ENCODE measurements at places on chromosomes 1 and 21.

- no peak for DNase-seq
These were observed 115.3 kb downstream of the NTPCR start for GRCh38 chr1:233065685-233066084.

DNA sequence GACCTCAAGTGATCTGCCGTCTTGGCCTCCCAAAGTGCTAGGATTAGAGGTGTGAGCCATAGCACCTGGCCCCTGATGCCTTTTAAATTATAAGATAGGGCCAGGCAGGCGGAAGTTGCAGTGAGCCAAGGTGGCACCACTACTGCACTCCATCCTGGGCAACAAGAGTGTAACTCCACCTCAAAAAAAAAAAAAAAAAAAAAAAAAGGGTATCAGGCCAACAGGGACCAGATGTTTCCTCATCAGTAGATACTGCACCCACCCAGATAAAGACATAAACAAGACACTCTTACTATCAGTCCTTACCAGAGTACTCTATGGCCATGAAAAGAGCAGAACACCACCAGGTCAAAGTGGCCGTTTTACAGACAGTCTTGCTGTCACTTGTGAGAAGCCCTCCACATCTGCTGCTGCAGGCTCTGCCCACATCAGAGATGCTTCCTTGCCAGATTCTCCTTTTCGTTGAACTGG is 3.3 kb downstream of the C21orf58 start:
- DNase-seq = no peak

- no peak for DNase-seq
These were observed 210.0 kb downstream of the GABPA start for GRCh38 chr21:25944672-25945213.

- DNase-seq = no peak
These were observed 26.7 kb upstream of the A3GALT2 start for GRCh38 chr1:33347650-33347992.

DNA sequence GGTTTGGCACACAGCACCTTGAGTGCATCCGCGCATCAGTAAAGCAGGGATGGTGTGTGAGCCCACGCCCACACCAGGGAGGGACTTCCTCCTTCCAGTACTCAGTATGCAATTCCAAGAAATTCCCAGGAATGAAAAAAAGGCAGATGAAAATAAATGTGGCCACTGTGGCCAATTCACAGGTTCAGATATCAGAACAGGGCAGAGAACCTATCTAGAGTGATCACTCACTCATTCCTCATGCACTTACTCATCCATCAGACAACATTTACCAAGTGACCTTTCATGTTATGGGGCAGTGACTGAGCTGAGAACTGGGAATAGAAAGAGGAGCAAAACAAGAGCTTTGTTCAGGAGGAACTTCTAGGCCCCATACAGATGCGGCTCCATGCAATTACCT is 113.7 kb downstream of the ZSCAN20 start:
- peak; percentile 38 for DNase-seq

GRCh38 chr1:111199881-111200801 is at the start of gene DENND2D:
Gene DENND2D (minus strand): TSS chr1:111200646. CDS start chr1:111200459, 187 bp downstream.
- peak; percentile 46 for DNase-seq

GRCh38 chr1:248814351-248814750 is 11.4 kb downstream of the SH3BP5L start:
- DNase-seq = no peak

- no peak for DNase-seq
These were observed 369.1 kb upstream of the ADGRL2 start for GRCh38 chr1:81431624-81432000.

DNA sequence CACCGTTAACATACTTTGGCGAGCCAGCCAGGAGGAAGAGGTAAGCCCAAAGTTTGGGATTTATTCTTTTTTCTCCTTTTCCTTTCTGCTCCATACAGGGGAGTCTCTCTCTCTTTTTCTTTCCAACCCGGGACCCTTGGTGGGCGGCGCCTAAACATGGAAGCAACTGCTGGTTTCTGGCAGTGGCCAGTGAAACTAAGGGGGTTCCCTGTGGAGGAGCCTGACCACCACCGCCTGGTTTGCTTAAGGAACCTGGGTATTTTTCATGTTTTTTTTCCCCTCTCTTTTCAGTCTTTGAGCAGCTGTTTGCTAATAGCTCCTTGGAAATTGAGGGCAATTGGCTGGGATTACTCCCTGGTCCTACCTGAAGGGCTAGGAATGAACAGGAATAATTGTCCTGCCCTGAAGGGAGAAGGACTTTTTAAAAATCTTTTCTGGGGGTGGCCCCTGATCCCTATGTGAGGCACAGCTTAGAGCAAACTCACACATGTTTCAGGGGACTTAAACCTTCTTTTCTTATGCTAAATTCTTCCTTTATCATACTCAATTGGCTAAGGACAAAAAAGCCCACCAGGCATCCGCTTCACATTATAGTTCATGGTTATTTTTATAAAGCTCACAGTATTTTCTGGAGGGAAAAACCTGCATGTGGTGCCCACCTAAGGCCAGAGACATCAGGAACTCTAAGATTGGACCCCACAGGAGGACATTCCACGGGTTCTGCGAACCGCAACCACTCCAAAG is 61.3 kb upstream of the PLD5 start:
- DNase-seq = no peak

GRCh38 chr1:76669131-76669530 is 198.1 kb upstream of the ST6GALNAC5 start:
- DNase-seq = no peak

- DNase-seq = no peak
These were observed 2.0 kb downstream of the QSOX1 start for GRCh38 chr1:180156631-180157091.

DNA sequence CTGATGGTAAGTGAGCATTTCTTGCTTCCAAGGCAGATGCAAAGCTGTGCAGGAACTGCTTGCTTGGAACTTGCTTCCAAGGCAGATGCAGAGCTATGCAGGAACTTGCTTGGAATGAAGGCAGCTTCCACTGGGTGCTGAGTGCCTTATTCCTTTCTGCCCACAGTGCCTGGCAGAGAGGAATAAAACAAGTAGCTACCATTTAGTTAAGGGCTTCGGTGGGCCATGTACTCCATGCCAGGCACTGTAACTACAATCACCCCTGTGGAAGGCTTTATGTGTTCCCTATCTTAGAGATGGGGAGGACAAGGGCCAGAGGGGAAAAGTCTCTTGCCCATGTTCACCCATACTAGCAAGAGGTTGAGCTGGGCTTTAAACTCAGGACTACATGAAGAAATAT is 8.3 kb downstream of the MROH7 start:
- no peak for DNase-seq

DNA sequence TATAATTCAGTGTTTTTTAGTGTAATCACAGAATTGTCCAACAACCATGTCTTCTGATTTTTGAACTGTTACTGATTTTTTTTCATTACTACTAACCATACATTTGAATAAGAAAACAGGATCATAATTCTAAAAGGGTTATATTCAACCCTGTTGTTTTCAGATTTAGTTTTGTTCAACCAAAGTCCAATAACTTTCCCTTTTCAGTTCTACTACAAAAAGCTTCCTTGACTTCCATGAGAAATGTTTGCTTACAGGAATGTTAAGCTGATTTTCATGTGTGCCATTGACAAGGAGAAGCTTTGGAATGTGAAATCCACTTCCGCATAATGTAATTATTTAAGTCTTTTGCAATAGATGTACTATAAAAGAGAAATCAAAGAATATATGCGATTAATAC is 72.0 kb upstream of the ZNF326 start:
- no peak for DNase-seq

DNA sequence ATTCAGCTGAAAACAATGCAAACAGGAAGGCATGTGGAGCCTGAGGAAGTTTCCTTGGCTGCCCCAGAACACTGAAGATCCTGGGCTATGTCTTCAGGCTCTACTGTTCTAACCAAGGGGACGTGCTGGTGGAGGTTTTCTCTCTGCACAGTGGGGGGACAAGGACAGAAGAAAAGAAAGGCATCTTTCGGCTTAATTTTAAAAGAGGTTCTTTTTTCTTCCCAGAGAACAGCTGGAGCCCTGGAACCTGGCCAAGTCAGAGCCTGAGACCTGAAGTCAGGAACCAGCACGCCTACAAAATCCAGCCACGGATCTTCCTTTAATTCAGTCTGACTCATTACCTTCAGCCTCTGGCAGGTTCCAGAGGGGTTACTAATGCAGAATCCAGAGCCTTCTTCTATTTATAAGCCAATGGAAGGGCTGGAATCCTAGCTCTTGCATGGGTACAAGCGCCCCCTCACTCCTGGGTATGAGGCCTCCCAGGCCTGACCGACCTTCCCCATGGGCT is 19.8 kb downstream of the CTNNBIP1 start:
- peak; percentile 93 for DNase-seq

DNA sequence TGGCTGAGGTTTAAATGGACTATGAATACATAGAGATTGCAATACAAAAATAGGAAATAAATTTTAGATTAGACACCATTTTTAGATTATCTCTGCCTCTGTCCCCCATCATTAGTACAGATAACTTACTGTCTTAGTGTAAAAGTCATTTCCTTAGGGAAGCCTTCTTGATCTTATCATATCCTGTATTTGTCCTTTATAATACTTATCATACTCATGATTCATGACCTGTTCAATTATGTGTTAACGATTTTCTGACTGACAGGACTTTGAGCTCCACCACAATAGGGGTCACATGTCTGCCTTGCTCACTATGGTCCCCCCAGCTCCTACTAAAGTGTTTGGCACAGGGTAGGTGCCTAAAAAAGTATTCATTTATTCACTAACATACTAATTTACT is 14.6 kb downstream of the TEX38 start:
- no peak for DNase-seq

GRCh38 chr1:38133304-38133703 is 86.7 kb upstream of the POU3F1 start:
- no peak for DNase-seq

DNA sequence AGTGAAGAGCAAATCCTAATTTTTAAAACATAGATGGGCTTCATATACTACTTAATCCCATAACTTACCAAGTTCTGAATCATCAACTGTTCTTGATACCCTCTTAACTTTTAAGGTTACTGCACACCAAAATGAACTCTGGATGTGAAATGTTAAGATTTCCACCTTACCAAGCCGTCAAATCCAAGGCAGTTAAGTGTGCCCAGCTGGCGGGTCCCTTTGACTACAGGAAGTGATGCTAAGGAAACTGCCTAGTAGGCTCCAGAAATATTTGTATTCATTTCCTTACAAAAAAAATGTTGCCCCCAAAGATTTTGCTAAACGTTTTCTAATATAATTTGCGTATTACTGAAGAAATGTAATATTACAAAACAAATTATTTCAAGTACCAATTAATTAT is 10.7 kb downstream of the NRIP1 start:
- DNase-seq = no peak

GRCh38 chr1:165420655-165421054 is 24.3 kb downstream of the RXRG start:
- no peak for DNase-seq

- DNase-seq = peak; percentile 63
These were observed 4.5 kb downstream of the PARP1 start for GRCh38 chr1:226403201-226404034.

DNA sequence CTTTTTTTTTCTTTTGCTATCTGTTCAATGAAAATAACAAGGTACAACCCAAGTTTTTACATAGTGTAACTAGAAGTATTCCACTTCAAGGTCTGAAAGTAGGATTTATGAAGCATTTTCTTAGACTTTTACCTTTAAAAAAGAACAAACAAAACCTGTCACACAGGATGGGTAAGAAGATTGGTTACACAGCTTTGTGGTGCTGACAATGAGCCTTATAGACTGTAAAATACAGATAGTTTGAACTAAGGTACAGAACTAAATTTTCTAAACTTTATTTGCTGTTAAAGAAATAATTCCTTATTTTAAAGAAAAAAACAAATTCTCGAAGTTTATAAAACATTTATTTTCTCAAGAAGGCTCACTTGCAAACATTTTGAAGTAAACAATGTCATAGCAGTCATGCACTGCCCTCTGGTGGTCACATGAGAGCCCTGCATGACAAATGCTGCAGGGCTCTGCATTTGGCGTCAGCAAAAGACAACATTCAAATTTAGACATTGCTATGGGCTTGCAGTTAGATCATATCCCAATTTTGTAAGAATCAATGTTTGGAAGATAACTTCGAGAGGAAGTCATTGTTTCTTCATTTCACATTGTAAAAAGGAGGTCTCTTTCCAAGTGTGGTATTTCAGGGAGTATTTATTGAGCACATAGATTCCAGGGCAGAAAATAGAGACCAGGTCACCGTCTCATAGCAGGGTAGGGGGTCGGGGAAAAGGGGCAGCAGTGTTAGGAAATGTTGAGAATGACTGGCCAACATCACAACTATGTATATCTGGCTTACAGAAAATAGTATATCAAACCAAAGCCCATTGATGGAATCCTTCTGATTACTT is 115.3 kb upstream of the FMN2 start:
- DNase-seq = peak; percentile 71

DNA sequence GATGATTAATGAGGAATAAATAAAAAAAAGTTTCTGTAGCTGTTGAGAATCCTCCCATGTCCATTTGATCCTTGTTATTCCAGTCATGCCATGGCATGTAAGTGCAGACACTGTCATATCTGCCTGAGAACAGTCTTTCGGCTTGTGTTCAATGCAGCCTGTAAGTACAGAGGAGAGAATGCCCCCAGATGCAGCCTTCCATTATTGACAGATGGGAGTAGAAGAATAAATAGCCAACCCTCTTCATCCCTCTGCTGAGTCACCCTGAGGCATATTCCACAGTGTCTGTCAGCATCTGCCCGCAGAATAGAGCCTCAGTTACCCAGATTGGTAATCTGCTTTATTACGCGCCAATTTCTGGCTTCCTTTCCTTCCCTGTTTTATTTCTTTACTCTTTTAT is 139.4 kb downstream of the LRRC7 start:
- no peak for DNase-seq

GRCh38 chr1:102099916-102100315 is 103.2 kb upstream of the OLFM3 start:
- DNase-seq = no peak

GRCh38 chr1:213083112-213083445 is 32.0 kb downstream of the RPS6KC1 start:
- no peak for DNase-seq

DNA sequence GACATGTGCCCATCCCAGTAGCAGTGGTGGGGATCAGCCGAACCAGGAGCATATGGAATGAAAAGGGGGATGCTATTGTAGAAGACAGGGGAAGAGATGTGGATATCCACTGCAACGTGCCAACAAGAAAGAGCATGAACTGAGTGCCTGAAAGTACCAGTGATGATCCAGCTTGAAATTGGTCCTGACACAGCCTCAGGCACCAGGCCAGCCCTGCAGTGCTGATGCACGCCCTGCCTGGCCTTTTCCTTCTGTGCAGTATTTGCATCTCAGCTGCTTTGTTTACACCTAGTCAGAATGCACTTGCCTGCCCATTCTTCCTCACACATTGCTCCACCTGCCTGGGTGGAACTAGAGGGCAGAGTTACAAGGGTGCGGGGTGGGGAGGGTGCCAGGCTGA is 50.3 kb upstream of the ARTN start:
- DNase-seq = no peak

Measured in islet precursor cell (in vitro differentiated cells).